Thymus (tissue), 14 donors: ENCODE measurements at places on chromosomes 2 and 18. TPM values are rescaled to one million over a fixed set of nuclear protein-coding genes. Genes with fewer than 3 reads are reported as not detected.

The ALK gene
- 0.19 TPM for total RNA-seq

The LBH gene
- 149 TPM for total RNA-seq

The MARCO gene
- total RNA-seq, result 4.2 TPM

The TDRD15 gene
- 0.05 TPM for total RNA-seq

The IL1RL2 gene
- total RNA-seq, result 0.19 TPM

The SEH1L gene
- total RNA-seq, result 34.6 TPM

The SCTR gene
- total RNA-seq, result 0.24 TPM

The HOXD12 gene
- total RNA-seq, result not detected

The SERPINB12 gene
- total RNA-seq, result 2.6 TPM

The CBLN2 gene
- 0.24 TPM for total RNA-seq
